ENCODE measurements at places on chromosomes 13 and 19.

- DNase-seq, result no peak
These were observed 26.6 kb downstream of the CD70 start for GRCh38 chr19:6564393-6564792.

GRCh38 chr13:20495087-20496023 lies 30.3 kb downstream of the CRYL1 start:
- DNase-seq, result peak; percentile 35

GRCh38 chr19:23475477-23475876 lies 80.2 kb upstream of the ZNF91 start:
- DNase-seq, result no peak

GRCh38 chr13:85997587-85997986 lies 198.4 kb upstream of the SLITRK6 start:
- no peak for DNase-seq

DNA sequence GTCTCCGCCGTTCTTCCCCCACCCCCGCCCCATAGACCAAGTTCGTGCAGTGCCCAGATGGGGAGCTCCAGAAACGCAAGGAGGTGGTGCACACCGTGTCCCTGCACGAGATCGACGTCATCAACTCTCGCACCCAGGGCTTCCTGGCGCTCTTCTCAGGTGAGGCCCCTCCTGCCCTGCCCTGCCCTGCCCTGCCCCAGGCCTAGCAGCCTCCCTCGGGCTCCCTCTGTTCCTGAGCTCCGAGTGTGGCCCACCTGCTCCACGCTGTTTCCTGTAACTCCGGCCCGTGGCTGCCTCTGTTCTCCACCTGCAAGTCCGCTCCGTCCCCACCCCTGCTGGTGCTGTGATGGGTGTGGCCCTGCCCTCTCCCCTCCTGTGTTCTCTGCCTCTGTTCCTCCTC lies 6.4 kb downstream of the LHB start:
- no peak for DNase-seq

- DNase-seq, result no peak
These were observed 12.8 kb upstream of the C19orf12 start for GRCh38 chr19:29727906-29728305.

- DNase-seq, result no peak
These were observed 378.5 kb downstream of the FGF9 start for GRCh38 chr13:22049384-22049783.

GRCh38 chr13:36954542-36954941 lies 34.5 kb upstream of the SMAD9 start:
- no peak for DNase-seq

DNA sequence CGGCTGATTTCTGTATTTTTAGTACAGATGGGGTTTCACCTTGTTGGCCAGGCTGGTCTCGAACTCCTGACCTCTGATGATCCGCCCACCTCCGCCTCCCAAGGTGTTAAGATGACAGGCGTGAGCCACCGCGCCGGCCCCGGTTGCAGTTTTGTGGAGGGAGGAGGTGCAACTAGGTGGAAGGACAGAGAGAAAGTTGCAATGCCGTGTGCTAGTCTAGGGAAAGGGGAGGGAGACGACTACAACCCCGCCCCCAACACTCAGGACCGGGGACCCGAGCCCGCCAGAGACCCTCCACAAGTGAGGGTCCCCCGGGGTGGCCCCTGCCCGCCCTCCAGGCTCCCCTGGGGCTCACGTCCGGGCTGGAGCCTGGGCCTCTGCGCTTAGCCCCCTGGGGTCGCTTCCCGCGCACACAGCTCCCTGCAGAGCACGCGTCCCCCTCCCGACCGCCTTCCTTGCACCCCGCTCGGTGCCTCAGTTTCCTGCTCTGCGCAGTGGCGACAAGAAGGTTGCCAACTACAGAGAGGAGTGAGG lies 1.2 kb upstream of the ARID3A start:
- DNase-seq, result no peak

GRCh38 chr19:34370117-34370516 lies 5.1 kb downstream of the GPI start:
- no peak for DNase-seq

DNA sequence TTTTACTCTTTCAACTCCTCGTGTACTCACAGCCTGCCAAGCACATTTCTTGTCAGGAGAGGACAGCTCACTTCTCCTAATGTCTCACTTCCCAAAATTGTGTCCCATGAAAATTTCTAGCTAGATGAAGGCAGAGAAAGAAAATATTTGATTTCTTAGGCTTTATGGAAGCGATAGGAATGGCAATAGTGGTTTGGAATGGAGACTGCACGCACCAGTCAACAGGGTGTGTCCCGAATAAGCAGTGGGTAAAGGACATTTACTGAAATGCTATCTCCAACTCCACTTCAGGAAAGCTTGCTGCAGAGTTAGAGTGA lies 321 bp upstream of the ZNF222 start:
- no peak for DNase-seq

DNA sequence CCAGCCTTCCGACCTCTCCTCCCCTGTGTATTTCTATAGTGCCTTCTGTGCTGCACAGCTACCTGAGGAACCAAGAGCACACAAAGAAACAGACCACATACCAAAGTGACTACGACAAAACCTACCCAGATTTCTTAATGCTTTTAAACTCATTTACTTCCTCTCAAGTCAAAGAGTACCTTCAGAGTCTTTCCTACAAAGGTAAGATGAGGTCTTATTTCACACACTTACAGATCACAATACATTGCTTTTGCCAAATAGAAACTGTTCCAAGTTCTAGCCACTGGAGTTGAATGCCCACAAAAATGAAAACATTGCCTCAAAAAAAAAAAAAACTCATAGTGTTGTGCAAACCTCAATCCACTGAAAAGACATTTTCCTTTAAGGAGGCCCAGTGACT lies 36.4 kb downstream of the TEX26 start:
- DNase-seq, result no peak

DNA sequence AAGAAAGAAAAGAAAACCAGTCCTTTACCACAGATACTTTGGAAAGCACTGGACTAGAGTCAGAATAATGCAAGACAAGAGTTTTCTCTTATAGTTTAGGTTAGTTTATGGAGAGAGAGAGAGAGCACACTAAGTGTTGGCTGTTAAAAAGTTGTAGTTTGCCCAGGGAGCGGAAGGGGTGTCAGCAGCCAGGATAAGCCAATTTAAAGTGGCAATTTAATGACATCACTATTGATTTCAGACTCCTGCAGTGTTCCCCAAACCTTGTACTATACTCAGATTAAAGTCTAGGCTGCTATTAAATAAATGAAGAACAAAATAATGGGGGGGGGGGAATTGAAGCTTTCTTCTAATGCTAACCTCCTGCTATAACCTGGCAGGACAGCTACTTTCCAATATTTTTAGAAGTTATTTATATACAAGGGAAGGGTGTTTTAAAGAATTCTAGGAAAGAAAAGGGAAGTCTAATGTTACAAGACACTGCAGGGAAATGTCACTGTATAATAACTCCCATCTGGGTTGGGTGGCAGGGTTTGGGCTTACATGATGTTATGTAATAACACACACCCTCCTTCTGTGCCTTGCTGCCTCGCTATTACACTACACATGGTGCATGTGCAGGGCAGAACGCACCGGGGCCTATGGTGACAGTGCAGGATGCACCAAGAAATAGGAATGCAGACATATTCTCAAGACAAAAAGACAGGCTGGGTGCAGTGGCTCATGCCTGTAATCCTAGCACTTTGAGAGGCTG lies 19.9 kb downstream of the TPT1 start:
- DNase-seq, result no peak

Measured in GM12891 (cell line).